ENCODE measurements at places on chromosomes 3 and 15. TPM values are rescaled to one million over a fixed set of nuclear protein-coding genes. Genes with fewer than 3 reads are reported as not detected.

The WDR93 gene
- not detected for total RNA-seq

The CLDN11 gene
- total RNA-seq, result not detected

The NAALADL2 gene
- total RNA-seq, result not detected

The RNU5B-1 gene
- total RNA-seq, result 12.9 TPM

The IL12A gene
- total RNA-seq, result 0.55 TPM

The CBLB gene
- total RNA-seq, result 68.8 TPM

The RMDN3 gene
- 30.5 TPM for total RNA-seq

The IL16 gene
- 200 TPM for total RNA-seq

The EXD1 gene
- total RNA-seq, result not detected

The GOLGA6B gene
- total RNA-seq, result not detected

The PLOD2 gene
- 0.53 TPM for total RNA-seq

The TRIM59 gene
- total RNA-seq, result 54.3 TPM

The LYSMD2 gene
- total RNA-seq, result 14.8 TPM

The LARP6 gene
- not detected for total RNA-seq

The CADPS gene
- total RNA-seq, result not detected

The ATP13A5 gene
- not detected for total RNA-seq

The CASR gene
- total RNA-seq, result 0.15 TPM

The CISH gene
- 328 TPM for total RNA-seq

All from activated CD4-positive, alpha-beta memory T cell treated with anti-CD3 and anti-CD28 coated beads, Interleukin-2, amount 10 ng/mL, durations not matched to agents 7 days and 5 days (primary cell).